Activated T-cell treated with anti-CD3 and anti-CD28 coated beads, Interleukin-2, amount 50 U/mL, for 4 hours (primary cell): ENCODE measurements at places on chromosomes 6 and 20.

- no peak for DNase-seq
Observed at GRCh38 chr20:49476016-49476355, 6.5 kb downstream of the KCNB1 start.

- no peak for DNase-seq
Observed at GRCh38 chr6:157665180-157665579, 157.9 kb upstream of the SNX9 start.

GRCh38 chr6:102015431-102015830 is 621.9 kb downstream of the GRIK2 start:
- DNase-seq, result no peak

GRCh38 chr20:41377275-41377674 is 10.7 kb upstream of the EMILIN3 start:
- DNase-seq, result no peak

DNA sequence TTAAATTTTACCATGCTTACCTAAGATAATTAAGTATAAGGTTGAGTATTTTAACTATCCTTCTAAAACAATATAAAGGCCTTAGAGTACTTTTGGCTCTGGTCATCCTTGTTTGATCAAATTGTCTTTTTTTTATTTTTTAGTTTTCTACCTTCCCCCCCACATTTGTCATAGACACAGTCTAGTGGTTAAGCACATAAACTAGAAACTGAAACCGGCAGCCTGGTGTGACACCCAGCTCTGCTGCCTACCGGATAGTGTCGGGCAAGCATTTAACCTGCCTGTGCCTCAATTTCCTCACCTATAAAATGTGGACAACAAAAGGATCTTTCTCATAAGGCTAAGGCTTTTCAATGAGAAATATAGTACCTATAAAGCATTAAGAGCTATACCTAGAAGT is 21.6 kb upstream of the TULP4 start:
- DNase-seq, result peak; percentile 44

GRCh38 chr20:25254986-25255680 is 7.2 kb downstream of the PYGB start:
- DNase-seq, result no peak
